ENCODE measurements at places on chromosomes 13 and 19.

DNA sequence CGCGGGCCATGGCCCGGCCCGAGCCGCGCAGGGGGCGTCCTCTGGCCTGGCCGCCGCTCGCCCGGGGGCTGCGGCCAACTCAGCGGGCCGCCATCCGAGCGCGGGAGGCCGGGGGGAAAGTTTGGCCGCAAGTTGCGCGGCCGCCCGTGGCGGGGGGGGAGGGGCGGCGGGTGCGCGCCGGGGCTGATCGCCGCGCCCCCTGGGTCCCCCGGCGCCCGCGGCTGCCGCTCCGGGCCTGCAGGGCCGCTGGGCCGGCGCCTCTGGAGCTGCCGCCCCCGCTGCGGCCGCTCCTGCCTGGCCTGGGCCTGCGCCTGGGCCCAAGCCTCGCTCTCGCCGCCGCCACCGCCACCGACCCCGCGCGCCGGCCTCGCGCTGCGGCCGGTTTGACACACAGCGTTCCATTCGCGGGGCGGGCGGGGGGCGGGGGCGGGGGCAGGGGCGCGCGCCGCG, at the start of gene NR2F6:
TSS of gene NR2F6 (minus strand) at position 385 of the 450 bp plus-strand sequence. CDS start 699 bp downstream, outside the sequence.
- DNase-seq, result no peak

GRCh38 chr19:16088351-16089009, 12.2 kb downstream of the TPM4 start:
- DNase-seq, result no peak

DNA sequence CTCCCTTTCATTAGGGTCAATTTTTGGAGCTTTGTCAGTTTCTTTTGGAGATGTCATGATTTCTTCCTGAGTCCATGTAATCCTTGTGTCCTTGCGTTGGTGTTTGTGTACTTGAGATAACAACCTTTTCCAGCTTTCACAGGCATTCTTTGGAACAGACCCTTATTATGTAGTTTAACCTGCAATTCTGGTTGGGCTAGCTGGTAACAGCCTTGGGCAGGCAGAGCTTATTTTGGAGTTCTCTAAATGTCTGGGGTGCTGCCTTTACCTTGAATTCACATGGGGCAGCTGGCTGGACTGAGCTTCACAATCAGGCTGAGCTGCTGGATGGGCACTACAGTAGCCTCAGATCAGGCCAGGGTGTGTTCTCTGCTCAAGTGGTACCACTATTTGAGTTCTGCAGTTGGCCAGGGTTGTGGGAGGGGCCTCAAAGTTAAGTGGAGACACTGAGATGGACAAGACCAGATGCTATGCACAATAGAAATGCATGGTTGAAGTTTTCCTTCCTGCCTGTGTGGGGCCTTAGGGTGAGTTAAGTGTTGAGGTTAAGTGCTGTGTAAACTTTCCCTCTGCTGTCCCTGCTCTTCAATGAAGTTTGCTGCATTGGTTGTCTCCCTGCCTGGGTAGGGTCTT, 277.3 kb downstream of the ATP8A2 start:
- DNase-seq, result no peak

- no peak for DNase-seq
Measured at GRCh38 chr19:5115351-5115750, 146.4 kb downstream of the KDM4B start.

GRCh38 chr19:55158848-55159749, 1.6 kb upstream of the TNNI3 start:
- DNase-seq, result no peak

DNA sequence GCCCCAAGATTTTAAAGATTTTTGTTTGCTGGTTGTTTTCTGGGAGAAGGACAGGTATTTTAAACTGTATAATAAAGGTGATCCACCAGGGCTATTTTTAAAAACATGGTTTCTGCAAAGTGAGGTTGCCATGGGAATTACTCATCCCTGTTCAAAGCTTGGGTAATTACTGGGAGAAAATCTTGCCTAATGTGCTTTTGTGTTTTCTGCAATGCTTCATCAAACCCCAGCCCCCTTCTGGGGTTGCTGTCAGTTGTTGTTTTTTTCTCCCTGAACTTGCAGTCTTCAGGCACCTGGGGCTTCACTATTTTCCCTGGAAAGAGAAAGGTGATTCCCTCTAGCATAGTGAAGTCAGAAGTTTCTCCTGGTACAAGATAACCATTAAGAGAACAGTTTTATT, 277.2 kb downstream of the NALCN start:
- DNase-seq, result no peak

DNA sequence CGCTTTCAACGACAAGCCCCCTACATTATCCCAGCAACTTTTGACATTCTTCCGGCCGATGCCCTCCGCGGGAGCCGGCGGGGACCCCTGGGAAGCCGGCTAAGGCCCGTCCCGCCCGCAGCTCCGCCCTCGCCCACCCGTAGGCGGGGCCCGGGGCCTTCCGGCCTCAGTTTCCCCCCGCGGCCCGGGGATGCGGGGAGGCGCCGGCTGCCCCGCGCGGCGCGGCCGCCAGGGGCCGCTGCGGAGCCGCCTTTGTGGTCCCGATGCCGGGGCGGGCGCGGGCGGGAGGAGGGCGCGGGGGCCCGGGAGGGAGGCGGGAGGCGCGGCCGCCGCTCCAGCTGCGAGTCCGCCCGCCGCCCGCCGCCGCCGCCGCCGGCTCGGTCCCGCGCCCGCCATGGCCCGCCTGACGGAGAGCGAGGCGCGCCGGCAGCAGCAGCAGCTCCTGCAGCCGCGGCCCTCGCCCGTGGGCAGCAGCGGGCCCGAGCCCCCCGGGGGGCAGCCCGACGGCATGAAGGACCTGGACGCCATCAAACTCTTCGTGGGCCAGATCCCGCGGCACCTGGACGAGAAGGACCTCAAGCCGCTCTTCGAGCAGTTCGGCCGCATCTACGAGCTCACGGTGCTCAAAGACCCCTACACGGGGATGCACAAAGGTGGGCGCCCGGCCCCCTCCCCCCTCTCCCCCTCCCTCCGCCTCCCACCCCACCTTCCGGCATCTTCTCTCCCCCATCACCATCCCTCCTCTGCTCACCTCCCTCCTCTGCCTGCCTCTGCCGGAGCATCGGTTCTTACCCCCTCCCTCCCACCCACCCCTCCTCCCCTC, at the start of gene CELF5:
TSS of gene CELF5 (plus strand) at position 316 of the 823 bp plus-strand sequence. CDS start at position 395, 79 bp downstream.
- peak; percentile 24 for DNase-seq

GRCh38 chr19:793806-794205, 3.4 kb upstream of the PTBP1 start:
- DNase-seq, result no peak

- DNase-seq, result no peak
Measured at GRCh38 chr13:102710261-102710679, 15.4 kb upstream of the METTL21C start.

DNA sequence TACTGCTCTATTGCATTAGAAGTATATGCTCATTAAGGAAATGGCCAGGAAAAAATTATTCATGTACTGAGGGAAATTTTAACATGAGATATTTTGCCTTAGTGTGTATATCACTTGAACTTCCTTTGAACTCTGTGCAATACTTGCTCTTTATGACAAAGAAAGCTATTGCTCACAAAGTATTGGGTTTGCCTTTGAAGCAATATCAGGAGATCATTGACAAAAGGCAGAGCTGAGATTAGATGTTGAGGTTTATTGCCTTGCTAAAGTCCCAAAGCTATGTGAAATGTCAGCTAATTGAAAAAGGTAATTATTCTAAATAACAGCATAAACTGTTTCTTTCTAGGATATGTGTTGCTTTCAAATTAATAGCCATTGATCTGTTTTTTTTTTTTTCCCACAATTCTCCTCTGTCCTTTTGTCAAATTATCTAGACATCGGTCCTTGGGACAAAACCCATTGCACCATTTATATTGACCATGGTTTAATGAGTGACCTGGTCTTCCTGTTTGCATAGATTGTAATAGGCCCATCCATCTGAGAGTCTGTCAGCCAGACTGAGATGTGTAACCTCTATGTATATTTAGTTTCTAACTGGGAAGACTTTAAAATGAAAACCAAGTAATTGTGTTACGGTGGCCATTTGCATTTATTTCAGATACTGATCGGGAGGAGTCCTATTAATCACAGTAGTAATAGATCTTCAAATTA, 752.7 kb upstream of the GPC6 start:
- no peak for DNase-seq

- no peak for DNase-seq
Measured at GRCh38 chr19:33100894-33101644, 20.1 kb downstream of the GPATCH1 start.

DNA sequence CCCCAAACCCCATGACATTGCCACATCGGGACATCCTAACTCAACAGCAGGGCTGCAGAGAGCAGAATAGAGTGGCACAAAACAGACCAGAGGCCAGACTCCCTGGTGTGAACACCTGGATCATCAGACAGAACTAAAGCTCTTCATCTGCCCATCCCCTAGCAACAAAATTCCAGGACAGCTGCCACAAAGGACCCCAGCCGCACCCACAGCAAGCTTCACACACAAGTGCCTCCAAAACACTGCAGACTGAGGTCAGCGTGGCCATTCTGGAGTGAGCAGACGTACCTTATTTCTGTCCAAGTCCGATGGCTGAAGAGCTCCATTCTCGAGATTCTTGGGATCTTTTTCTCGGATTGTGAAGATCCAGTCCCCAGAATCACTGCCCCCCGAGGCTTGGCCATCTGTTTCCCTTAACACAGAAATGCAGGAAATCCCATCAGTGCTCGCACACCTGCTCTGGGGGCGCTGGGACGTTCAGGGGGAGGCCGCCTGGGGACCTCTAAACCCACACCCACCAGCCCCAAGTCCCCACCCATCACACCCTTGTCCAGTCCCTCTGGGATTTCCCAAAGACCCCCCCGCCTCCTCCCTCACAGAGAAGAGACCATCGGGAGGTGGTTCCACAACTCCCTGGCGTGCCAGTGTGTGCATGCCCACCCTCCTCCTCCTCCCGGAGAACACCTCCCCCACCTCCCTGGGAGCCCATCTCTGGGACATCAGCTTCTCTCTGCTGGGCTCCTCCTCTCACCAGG, 115.2 kb downstream of the STK24 start:
- DNase-seq, result no peak

DNA sequence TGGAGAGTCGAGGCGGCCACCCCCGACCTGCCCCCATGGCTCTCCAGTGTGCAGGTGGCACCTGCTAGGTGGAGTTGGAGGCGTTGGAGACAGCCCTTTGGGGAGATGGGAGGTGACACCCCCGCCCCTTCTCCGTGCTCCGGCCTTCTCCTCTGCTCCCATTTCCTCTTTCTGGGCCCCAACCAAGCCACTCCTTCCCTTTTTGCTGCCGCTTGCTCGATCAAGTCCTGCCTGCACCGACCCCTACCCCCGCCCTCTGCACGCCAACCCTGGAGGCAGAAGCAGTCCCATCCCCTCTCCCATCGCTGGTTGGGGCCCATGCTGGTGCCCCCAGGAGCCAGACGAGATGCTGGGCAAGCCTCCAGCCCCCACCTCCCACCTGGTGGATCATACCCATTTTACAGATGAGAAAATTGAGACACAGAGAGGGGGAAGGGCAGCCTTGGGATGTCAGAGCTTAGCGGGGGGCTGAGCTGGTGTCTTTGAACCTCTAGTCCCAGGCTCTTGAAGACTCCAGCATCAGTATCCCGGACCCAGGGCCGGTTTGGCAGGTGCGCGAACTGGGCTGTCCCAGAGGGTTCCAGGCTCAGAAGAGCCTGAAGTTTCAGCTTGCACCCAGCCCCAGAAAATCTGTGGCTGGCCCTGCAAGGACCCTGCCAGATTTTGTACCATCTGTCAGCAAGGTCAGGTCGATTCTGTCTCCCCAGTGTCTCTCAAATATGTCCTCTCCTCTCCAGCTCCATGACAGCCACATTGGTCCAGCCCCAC, 10.3 kb downstream of the GNA15 start:
- DNase-seq, result no peak
